ENCODE measurements at places on chromosomes 12 and 14.

DNA sequence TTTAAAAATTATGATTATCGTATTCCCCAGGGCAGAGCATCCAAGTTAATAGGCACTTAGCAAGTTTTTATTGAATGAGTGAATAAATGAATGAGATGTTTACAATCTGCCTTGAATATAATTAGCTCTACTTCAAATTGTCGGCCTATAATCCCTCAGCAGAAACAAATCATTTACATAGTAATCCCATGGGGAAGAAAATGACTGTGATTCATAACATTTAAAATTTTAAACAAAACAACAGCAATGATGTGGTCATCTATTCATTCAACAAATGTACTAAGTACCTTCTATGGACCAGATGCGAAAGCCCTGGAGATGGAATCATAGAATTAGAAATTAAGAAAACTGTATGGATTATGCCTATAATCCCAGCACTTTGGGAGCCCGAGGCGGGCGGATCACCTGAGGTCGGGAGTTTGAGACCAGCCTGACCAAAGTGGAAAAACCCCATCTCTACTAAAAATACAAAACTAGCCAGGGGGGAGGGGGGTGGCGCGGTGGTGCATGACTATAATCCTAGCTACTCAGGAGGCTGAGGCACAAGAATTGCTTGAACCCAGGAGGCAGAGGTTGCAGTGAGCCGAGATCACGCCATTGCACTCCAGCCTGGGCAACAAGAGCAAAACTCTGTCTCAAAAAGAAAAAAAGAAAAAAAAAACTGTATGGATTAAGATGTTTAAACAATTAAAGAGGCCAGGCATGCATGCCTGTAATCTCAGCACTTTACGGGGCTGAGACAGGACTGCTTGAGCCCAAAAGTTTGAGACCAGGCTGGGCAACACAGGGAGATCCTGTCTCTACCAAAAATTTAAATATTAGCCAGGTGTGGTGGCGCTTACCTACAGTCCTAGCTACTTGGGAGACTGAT lies 17.7 kb upstream of the MDM2 start:
- no peak for DNase-seq

GRCh38 chr12:125222876-125223275 lies 157.6 kb downstream of the AACS start:
- DNase-seq, result no peak

DNA sequence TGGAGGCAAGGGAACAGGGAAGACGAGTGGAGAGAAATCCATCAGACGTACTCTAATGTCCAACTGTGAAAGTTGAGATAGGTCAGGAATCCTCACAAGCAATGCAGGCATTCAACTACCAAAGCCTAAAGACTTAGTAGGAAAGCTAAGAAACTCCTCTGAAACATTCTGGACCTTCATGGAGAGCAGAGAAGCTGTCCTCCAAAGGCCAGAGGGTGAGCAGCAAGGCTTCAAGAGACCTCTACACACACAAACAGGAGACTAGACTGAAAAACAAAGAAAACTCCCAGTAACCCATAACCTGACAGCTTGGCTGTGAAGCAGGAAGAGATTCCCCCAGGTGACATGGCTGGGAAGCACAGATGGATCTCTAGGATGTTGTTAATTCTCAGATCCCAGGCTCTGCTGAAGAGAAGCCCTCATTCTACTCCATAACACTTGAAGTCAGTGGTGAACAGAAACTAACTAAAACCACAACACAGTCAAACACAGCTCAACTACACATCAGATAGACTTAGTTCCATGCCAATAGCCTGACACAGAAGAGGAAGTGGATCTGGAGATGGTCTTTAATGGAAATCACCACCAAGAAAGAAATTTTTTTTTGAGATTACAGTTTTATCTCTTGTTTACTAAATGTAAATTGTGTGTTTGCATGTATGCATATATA lies 23.2 kb upstream of the LYZ start:
- DNase-seq, result no peak

- DNase-seq, result peak; percentile 48
These were observed 49.9 kb upstream of the PLEKHG3 start for GRCh38 chr14:64654246-64654900.

GRCh38 chr14:81211844-81212243 lies 8.9 kb downstream of the GTF2A1 start:
- peak; percentile 25 for DNase-seq

- DNase-seq, result no peak
These were observed 40.2 kb downstream of the CYP46A1 start for GRCh38 chr14:99724196-99724891.

DNA sequence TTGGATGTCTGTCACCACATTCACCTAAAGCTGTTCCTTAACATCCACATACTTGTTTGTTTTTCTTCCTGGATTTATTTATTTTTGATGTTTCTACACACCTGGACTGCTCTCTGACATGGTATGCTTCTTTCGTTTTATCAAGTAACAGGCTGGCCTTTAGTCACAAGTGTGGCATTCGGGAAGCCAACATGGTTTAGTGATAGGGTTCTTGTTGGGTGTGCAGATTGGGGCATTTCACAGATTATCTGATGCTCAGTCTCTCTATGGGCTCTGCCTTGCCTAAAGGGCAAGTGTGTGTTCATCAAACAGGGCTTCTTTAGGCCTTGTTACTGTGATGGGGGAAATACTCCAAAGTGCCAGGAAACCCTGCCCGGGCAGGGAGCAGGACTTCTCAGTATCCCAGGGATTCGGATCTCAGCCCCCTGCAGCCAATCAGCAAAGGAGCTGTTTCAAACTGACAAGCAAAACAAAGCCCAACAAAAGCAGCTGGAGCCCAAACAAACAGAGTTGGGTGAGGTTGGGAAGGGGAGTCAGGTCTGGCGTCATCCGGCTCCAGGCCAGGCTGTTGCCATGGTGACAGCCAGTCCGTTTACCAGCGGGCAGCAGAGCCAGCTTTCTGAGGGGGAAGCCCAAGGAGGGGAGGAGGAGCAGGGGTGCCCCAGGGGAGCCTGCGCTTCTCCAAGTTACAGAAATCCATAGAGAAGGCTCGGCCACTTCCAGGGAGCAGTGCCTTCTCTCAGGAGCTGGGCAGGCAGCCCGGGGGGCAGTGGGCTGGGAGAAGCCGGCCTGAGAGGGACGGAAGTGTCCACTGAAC lies 31.9 kb downstream of the FOS start:
- no peak for DNase-seq

DNA sequence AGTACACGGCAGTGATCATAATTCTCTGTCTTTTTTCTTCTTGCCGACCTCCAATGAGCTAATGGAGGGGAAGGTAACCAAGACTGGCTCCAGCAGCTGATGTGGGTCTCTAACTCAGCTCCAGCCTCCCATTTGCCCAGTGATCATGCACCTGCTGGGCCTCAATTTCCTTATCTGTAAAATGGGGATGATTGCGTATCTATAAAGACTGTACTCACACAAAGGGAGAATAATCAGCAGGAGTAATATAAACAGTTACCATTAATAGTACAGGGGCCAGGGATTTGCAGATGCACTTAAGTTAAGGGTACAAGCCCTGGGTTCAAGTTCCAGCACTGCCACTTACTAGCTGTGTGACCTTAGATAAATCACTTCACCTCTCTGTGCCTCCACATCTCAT lies 204.9 kb upstream of the LHX5 start:
- DNase-seq, result no peak

DNA sequence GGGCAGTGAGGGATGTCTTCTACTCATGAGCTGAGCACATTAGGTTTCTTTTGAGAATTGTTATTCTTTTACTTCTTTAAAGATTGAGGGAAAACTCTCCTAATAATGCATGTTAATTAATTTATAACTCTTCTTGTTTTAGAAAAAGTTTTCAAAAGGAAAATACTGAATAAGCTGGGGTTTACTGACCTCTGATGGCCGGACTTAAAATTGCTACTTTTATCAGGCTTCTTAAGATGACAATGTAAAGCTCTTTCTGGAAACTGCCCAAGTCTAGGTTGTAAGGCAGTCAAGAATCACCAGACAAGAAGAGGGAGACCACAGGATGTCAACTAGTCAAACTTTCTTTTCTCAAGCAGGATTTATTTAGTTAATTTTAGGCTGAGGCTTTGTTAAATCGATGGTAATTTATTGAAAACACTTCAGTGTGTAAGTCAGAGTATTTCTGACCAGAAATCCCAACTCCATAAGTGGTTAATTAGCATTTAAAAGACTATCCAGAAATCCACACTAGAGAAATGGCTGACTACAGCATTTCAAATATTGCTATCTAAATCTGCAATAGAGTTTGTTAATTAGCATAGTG lies 82.1 kb downstream of the AVPR1A start:
- DNase-seq, result no peak

DNA sequence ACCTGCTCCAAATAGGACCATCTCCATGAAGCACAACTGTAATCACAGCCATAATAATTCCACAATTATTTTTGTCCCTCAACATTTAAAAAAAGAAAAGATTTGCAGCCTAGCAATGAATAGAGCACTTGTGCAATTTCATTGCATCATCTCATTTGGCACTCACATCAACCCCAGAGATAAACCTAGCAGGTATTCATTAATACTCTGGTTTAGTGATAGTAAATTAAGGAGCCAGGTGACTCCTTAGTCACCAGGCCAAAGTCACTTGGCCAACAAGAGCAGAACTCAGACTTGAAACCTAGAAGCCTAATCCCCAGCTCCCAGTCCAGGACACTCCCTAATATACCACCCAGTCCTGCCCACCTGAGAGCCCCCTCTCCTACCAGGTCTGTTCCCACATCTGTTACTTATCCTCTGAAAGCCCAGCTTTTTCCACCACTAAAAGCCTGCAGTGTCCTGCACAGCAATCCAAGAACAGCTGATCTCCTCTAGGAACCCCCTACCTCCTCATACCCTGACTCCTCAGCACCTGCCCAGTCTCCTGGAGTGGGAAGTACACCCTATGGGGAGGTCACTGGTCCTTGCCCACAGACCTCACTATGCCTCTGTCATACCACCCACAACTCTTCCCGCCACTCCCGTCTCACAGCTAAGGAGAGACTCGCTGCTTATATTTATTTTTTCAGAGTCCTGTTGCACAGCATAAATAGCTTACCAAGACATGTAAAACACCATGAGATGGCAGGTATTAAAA lies 22.1 kb downstream of the OR10P1 start:
- DNase-seq, result no peak

- no peak for DNase-seq
These were observed 737.6 kb downstream of the SLC16A7 start for GRCh38 chr12:60333461-60333860.

DNA sequence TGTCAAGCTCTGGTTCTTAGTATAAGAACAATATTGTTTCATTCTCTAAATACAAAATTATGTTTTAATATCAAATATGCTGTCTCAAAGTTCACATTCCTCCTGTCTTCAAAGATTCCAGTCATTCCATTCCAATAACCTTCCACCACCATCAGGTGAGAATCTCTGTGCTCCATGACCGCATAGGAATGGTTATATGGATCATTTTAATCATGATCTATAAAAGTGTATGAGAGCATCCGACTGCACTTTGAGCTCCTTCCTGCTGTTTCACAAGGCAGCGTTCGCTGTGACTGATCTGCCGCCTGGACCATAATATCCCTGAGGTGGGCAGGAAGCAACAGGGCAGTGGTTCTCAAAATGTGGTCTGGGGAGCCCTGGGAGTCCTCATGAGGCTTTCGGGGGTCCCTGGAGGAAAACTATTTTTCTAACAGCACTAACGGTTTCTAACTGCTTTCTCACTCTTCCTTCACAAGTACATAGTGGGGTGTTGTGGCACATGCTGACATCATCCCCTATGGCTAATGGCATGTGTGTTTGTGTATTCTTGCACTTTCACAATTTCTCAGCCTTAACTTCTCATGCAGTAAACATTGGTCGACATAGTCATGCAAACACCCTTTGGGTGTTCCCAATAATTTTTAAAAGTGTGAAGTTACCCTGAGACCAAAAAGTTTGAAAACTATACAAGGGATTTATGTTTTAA lies 137.4 kb downstream of the ANO2 start:
- no peak for DNase-seq

DNA sequence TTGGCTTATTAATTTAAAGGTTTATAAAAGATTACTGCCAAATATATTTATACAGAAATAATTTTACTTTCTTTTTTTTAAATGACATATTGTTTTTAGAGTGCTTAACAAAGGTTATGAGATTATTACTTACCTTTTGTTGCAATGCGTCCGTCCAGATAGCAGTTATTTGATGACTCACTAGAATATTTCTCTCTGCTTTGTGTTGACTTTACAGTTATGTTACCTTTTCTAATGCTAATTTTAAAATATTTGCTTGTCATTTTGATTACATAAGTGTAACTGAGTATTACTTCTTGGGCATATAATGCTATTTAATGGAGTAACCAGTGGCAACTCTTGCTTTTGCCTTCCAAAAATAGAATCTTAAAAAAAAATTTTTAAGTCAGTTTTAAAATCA lies 6.3 kb upstream of the PZP start:
- DNase-seq, result no peak

- no peak for DNase-seq
These were observed 65.7 kb upstream of the ASPG start for GRCh38 chr14:104019806-104020205.

- DNase-seq, result no peak
These were observed 51.6 kb upstream of the PIWIL1 start for GRCh38 chr12:130286041-130286440.

DNA sequence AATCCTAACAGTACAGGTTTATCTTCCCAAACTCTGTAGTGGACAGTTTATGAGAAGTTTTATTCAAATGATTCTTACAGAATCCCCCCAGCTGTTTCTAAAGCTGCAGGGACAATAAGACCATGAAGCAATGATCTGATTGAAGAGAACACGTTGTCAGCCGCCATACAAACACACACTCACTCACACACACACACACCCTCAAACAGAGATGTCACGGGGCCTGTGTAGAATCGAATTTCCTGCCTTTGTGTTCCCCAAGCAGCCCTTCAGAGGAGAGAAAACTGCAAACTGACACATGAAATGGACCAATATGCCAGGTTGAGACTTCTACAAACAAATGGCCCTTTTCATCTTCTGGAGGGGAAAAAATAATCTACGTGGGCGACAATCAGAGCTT lies 80.5 kb upstream of the TBX3 start:
- DNase-seq, result no peak

GRCh38 chr14:72463291-72463866 lies 430.5 kb downstream of the DPF3 start:
- DNase-seq, result no peak

DNA sequence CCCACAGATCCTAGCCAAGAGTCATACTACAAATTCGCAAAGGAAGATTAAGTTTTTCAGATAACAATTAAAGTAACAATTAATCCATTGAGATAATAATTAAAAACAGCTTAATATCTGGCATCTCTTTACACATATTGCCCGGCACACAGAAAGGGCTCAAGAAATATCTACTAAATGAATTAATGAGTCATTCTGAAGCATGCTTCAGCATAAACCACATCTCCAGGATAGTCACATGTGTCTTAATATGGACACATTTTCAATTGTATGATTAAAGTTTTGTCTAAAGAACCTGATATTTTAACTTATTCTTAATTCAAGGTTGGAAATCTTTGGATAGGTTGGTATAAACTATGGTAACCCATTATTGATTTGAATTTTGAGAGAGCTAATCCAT lies 9.6 kb downstream of the ITPR2 start:
- DNase-seq, result no peak

- no peak for DNase-seq
These were observed 12.0 kb downstream of the KRT5 start for GRCh38 chr12:52508211-52508610.

GRCh38 chr14:31038521-31039166 lies 12.5 kb upstream of the STRN3 start:
- no peak for DNase-seq

All from bone marrow (tissue), 2 donors.